ENCODE measurements at places on chromosomes 12 and 14.

DNA sequence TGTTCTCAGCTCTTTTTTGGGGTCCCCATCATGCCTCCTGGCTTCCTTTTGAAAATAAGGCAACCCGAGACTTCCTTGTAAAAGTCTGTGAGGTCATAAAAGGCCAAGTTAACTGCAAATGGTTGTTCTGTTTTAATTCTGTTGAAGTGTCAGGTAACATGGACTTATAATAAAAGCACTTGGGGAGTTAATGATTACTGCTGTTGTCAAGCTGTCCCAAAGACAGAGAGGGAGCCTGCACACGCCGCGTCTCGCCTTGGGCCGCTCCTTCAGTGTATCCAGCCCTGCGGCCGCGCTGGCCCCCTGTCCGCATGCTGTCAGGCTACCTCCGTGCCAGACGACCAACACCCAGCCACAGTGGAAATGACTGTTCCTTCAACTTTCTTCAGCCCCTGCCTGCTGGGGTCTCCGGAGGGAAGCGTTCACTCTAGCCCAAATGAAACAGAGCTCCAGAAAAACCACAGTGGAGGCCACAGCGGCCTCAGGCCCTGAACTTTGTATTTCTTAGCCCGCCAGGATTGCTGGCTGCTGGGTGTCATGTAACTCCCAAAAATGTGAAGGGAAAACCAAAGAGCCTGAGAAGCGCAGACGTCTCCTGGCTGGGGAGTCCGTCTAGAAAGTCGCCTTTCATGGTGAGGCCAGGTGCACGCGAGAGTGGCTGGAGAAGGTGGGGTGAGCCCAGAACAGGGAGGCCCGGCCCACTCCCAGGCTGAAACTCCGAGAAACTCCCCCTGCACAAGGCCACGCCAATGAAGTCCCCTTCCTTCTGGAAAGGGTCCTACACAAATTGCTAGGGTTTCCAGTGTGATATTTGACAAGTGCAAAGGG is 189.1 kb downstream of the ZFP36L1 start:
- no peak for DNase-seq

GRCh38 chr12:52238207-52238840 is 5.3 kb downstream of the KRT7 start:
- DNase-seq = no peak

DNA sequence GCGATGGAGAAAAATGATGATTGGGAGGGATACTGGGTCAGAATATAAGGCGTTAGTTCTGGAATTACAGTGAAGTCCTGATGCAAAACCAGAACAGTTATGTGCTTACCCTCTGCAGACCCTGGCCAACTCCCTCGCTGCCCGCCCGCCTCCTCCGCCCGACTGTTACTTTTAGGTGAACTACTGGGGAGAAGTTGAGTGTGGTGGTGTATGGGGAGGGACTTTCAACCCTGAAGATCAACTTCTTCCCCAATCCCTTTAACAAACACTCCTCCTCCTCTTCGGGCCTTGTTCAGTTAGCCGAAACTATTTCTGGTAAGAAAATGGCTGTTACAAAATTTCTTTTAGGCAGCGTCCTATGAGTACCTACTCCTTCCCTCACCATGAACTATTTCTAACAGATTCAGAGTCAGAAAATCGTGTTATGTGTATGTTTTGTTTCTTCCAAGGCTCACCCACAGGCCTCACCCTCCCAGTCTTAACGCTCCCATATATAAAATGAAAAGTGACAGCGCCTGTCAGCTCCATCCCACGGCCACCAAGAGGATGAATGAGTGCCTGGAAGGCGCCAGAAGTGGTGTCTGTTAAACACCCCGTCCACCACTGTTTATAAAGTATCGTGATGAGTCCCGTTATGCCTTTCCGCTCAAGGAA is 1.3 kb downstream of the FBXO33 start:
- peak; percentile 18 for DNase-seq

- DNase-seq = no peak
Measured at GRCh38 chr14:32414808-32415255, 85.7 kb downstream of the AKAP6 start.

DNA sequence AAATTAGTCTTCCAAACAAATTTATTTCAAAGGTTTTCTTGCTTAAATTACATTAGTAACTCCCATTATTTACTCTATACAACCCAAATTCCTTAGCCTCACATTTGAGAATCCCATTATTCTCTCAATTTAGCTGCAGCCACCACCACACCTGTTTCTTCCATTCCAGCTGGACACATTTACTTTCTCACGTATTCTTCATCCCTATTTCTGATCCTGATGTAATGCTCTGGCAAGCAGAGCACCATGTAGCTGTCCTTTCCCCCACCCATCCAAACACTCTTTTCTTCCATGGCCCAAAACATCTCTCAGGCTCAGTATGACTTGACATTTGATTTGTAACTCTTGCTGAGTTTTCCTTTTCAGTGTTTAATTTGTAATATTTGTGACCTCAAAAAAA is 240.2 kb upstream of the CLEC14A start:
- DNase-seq = no peak

GRCh38 chr12:91763654-91764370 is 381.8 kb downstream of the BTG1 start:
- DNase-seq = no peak

DNA sequence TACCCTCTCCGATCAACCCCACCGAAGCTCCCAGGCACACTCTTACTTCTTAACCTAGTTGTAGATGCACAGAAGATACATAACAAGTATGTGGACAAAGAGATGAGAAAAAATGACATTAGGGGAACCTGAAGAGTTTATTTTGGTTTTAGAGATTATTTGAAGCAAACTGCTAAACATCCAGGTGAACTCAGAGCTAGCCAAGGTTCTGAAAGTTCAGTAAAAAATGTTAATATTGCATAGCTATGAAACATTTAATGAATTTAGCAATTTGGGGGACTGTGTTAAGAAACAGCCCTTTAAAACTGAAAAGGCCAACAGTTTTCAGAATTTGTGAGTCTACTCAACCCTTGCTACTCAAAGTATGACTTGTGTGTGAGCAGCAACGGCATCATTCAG is 174.4 kb downstream of the NAV3 start:
- no peak for DNase-seq

- no peak for DNase-seq
Measured at GRCh38 chr12:14164266-14164665, 182.9 kb upstream of the GRIN2B start.

GRCh38 chr12:39230086-39230485 is 212.8 kb downstream of the KIF21A start:
- DNase-seq = no peak

DNA sequence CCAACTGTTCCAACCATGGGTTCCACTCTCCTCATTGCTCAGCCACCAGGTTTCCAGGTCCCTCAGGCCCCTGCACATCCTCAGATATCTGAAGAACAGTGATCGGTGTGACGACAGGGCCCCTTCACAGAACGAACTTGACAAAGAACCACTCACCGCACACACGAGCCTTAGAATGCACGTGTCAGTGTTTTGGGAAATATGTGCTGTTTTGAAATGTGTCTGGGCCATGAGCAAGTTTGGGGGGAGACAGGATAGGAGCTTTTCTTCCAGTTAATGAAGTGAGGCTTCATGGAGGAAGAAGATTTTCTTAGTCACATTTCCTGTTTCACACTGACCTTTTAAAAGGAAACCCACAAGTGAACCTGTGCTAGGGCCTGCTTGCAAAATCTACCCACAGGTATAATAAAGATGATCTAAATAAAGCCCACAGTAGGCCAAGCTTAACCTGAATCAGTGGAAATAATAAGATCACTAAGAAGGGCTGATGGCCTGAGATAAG is 58.6 kb downstream of the ZFP36L1 start:
- DNase-seq = peak; percentile 60

DNA sequence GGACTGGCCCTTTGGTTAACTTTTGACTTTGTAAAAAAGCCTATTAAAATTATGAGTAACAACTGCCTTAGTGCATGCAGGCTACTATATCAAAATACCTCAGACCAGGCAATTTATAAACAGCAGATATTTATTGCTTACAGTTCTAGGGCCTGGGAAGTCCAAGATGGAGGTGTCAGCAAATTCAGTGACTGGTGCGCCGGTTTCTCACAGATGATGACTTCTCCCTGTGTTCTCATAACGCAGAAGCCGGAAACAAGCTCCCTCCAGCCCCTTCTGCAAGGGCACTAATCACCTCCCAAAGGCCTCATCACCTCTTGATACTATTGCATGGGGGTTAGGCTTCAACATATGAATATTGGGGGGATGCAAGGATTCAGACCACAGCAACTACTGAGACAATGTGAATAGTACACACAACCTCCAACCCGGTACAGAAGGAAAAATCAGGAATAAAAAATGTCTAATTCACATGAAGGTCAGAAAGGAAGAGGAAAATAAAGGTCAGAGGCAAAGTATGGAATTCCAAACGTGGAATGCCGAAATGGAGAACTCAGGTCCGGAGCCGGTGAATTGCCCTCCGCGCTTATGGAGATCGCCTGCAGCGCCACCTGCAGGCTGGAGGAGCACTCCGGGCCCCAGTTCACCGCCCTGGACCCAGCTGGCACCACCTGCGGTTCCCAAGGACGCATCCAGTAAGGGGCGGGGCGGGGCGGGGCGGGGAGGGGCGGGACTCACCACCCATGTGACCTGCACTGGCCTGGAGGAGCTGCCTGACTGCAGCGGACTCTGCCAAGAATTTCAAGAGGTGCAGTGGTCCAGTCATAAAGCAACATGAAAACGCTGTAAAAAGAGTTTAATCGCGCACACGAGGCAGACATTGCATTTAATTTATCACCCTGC is 203.4 kb downstream of the KIF26A start:
- peak; percentile 37 for DNase-seq

DNA sequence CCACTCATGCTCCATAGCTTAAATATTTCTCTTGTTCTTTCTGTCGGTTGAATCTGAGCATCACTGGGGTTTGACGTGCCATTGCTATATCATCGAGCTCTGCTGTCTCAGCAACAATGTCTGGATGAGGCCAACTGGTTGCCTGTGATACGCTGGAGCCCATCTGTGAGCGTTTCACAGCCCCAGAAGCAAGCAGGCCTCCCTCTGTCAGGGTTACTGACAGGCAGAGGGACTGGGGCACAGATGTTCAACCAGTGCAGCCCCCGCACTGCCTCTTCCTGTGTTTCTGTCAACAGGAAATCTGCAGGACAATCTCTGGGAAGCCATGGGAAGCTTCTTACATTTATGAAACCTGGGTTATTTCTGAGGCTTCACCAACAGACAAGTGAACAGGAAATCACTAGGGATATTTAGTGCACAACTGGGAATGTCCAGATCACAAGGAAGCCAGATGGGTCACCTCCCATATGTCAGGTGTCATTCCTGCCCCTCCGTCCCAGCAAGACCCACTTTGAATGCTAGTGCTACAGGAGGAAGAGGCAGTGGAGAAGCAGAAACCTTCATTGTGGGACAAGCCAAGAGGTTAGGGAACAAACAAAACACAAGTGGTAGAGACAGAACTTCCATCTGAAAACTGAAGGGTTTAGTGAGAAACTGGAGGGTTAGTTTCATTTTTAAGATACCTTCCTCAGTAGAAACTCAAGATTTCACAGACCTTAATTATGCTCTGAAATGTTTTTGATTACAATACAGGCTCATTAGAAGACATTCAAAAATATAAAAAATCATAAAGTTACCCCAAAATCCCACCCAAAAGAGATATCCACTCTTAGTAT is 24.1 kb downstream of the DMAC2L start:
- DNase-seq = no peak

Measured in stimulated activated naive CD8-positive, alpha-beta T cell treated with anti-CD3 and anti-CD28 coated beads, Interleukin-15, amount 100 ng/mL, for 72 hours (primary cell).